ENCODE measurements at places on chromosomes 6 and 20.

DNA sequence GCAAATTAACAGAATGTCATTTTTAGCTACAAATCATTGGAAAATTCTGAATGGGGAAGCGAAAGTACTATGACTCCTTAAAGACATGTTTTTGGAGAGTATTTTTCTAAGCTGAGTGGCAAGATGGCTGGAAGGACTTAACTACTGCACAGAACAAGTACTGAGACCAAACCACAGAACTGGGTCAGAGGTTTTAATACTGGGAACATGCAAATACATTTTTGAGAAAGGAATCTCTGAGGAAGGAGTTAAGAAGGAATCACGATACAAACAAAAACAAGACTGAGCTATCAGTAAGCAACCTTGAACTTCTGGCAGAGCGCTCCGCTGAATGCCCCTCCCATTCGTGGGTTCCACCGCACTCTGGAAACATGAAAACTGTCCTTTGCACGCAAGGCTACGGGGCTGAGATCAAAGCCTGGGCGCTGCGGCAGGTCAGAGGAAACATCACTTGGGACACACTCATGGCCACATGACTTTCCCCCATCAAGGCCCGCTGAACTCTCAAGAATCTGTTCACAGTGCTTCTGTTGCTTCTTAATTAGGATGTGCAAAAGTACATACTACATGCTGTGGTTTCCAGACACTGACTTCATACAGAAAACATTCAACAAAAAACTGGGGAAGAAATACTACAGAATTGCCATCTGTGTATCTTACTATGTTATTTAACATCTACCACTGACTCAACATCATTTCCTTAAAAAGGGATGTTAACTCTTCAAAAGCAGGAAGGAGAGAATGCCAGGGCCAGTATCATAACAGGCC lies 27.8 kb downstream of the SLC23A2 start:
- DNase-seq, result peak; percentile 12

DNA sequence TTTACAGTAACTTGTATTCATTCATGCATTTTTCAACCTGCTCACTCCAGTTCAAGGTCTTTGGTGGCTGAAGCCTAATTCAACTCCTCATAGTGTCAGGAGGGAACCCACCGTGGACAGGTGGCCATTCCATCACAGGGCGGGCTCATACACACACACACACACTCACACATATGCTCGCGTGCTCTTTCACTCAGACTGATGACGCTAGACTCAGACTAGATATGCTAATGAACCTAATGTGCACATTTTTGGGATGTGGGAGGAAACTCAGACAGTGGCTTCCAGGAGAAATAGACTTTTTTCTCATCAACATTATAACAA lies 56.7 kb downstream of the TRIM27 start:
- no peak for DNase-seq

DNA sequence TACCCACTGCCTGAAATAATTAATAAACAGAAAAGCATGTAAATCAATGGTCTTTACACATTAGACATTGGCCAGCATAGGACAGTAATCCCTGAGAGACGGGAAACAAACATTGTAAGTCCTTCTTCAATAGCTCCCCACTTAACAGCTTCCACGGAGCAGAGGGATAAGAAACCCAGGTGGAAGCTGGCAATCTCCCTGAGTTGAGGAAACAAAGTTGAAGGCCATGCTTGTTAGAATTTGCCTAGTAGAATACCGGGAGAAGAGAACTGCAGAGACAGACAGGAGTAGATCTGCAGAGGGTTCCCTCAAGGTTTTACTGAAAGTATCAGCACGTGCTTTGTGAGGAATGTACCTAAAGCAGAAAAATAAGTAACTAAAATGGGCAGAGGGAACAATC lies 33.9 kb downstream of the REV3L start:
- no peak for DNase-seq

- no peak for DNase-seq
Measured at GRCh38 chr6:139468178-139468819, 93.9 kb upstream of the CITED2 start.

DNA sequence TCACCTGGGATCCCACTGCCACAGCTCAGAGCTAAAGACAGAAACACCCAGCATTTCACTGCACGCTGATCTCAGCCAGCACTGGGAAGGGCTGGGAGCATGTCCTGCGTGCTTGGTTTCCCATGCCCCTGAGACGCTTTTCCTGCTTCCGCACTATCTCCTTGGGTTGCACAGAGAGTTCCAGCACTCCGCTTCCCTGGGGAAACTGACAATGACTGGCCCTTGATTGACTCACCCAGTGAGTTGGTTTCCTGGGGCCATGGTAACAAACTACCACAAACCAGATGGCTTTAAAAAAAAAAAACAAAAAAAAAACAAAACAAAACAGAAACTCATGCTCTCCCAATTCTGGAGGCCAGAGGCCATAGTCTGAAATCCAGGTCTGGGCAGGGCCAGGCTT lies 14.8 kb upstream of the MAS1L start:
- DNase-seq, result no peak

GRCh38 chr20:23647346-23647745 lies 9.6 kb upstream of the CST3 start:
- no peak for DNase-seq

- DNase-seq, result no peak
Measured at GRCh38 chr6:127967708-127968107, 66.8 kb upstream of the THEMIS start.

GRCh38 chr6:116461932-116462885 lies 1.0 kb downstream of the CALHM6 start:
- peak; percentile 34 for DNase-seq

DNA sequence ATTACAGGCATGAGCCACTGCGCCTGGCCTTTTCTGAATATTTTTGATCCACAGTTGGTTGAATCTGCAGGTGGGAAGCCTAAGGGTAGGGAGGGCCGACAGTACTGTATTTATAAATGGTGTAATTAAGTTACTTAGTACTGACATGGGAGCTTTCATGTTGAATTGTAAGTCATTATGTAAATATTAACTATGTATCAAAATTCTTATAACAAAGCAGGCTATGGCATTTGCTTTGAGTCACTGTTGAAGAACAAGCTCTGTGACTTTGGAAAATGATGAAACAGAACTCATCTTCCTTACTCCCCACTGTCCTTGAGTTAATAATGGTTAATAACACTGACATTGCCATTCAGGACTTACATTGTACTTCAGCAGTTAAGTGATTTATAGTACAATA lies 63.0 kb upstream of the TXNDC5 start:
- DNase-seq, result no peak

DNA sequence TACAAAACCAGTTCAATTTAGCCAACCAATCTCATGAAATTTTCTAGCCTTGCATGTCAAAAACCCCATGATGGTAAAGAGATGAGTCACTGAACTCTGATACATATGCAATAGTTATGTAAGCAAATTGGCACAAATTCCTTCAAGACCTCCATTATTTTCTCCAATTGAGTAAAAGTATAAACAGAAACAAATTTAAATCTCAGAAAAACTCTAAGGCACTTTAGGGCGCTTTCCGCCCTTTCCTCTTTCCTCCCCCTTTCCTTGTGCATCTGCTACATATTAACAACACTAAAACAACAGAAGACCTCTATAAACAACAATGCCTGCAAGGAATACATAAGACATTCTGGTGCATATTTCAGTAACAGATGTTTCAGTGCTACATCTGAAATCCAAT lies 48.5 kb downstream of the KIF13A start:
- DNase-seq, result no peak

DNA sequence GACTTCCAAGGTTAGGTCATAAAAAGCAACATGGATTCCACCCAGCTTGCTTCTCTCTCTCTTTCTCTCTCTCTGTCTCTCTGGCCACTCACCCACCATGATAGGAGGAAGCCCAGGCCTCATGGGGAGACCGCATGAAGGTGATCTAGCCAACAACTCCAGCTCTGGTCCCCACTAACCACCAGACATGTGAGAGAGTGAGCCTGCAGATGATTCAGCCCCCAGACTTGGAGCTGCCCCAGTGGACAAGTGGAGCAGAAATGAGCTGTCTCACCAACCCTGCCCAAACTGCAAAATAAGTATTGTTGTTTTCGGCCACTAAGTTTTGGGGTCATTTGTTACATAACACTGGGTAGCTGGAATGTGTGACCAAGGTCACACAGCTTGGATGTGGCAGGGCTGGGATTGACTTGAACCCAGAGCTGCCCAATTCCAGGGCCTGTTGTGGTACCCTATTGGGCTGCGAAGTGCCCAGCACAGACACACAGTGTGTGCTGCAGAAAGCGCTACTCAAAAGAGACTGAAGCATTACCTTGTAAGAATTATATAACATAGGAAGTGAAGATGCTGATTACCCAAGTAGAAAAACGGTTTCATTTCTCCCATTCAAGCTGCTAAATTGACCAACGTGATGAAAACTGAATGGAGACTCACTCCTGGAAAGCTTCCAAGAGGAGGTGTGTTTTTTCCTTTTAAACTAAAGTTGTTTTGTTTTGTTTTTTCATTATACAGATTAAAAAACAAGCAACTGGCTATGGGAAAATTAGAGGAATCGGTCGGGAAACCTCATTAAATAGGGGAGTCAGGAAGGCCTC lies 9.1 kb upstream of the TLDC2 start:
- no peak for DNase-seq

DNA sequence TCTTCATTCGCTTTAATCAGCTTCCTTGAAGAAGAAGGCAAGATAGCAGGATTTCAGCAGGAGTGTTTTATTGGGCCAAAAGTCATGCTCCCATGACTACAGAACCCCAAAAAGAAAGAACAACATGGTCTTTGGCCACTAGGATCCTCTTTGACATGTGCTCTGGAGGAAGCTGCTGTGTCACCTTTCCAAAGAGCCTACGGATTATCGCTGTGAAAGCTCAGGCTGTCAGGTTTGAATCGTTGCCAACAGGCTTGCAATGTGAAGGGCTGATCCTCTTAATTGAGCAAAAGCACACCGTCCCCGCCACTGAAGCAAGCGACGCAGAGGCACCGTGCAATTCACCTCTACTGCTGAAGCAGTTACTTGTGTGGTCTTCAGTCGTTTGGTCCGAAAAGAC lies 29.0 kb downstream of the MYLIP start:
- no peak for DNase-seq

DNA sequence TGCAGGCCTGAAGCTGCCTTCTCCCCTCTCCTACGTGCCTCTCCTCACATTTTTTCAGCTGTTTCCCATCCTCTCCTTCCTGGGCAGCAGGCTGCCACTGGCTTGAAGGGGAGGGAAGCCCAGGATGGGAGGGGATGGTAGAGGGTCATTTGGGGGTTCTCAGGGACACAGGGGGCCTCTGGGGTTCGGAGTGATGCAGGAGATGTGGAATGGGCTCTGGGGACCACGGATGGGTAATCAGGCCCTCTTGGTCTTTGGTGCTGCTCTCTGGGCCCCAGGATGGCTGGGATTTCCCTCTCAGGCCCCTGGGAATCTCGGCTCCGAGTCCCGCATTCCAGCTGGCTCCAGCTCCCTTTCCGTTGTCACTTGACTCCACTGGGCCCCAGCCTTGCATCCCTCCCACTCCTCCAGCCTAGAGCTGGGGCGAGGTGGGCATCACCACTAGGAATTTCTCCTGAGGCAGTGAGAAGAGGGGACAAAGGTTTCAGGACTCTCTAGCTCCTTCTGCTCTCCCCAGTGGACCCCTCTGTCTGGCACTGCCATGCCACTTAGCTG lies 2.0 kb upstream of the DDR1 start:
- no peak for DNase-seq

DNA sequence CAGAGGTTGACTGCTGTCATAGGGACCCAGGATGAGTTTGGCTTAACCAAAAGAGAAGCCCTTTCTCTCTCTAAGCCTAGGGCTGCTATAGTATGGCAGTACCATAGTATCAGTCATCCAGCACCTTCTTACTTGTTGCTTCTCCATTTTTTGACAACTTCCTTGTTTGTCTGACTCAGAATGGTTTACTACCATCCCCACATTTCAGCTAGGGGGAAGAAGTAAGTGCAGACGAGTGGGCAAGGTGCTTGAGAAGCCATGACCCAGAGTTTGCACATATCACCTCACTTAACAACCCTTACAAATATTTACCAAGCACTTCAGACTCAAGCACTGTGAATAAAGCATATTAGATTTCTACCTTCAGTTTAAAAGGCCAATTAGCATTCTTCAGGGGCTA lies 289.9 kb upstream of the TSHZ2 start:
- no peak for DNase-seq

GRCh38 chr6:32146287-32146686 lies 5.5 kb downstream of the PRRT1 start:
- no peak for DNase-seq

- DNase-seq, result no peak
Measured at GRCh38 chr6:20362623-20363022, 39.1 kb upstream of the E2F3 start.

All from stimulated activated CD4-positive, alpha-beta T cell treated with anti-CD3 and anti-CD28 coated beads, Interleukin-4, amount 100 ng/mL, for 4 hours (primary cell).